D721Med (cell line): ENCODE measurements at places on chromosomes 1 and 21.

DNA sequence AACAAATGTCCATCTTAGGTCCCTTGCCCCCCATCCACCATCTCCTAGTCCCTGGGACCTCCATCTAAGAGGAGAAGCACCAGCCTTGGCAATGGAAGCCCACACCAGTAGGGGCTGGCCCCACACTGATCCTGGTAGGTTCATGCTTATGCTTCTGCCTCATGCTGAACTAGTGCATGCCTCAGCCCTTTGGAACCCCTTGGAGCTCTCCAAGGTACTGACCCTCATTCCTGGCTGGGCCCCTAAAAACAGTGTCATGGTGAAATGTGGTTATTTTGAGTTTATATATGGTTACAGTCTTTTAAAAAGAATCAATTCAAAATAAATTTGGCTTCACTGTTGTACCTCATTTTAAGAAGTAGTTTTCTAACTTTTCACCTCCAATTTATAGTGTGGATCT lies 108.3 kb downstream of the HIVEP3 start:
- no peak for DNase-seq

DNA sequence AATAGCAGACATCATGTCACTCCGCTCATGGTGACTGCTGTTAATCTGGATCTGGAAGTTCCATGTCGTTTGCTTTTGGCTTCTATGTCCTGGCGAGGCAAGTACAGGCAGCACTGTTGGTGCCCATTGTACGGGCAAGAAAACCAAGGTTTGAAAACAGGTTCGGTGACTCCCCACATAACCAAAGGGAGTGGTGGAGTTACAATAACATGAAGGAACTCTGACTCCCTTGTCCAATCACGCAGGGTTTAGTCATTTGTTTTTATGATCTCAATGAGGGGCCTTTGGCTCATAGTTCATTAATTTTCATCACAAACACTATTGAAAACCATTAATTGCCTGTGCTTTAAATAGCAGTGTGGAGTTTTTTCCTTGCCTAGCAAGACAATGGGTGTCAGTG lies 82.9 kb upstream of the SSX2IP start:
- DNase-seq = no peak

DNA sequence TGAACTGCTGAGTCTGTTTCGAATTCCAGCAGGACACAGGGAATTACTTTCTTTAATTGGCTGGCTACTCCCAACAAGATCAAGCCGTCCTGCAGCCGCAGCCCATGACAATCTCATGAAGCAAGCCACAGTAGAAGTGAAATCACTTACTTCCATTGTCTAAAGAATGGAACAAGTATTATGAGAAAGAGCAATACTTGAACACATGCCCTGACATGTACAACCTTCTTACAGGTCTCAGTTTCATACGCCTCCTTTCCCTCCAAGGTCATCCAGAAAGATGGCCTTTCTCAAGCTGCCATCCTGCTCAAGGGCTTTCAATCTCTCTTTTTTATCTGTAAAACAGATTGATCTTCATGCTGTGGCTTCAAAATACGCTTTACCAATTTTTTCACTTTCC lies 85.1 kb downstream of the PCSK9 start:
- DNase-seq = no peak

DNA sequence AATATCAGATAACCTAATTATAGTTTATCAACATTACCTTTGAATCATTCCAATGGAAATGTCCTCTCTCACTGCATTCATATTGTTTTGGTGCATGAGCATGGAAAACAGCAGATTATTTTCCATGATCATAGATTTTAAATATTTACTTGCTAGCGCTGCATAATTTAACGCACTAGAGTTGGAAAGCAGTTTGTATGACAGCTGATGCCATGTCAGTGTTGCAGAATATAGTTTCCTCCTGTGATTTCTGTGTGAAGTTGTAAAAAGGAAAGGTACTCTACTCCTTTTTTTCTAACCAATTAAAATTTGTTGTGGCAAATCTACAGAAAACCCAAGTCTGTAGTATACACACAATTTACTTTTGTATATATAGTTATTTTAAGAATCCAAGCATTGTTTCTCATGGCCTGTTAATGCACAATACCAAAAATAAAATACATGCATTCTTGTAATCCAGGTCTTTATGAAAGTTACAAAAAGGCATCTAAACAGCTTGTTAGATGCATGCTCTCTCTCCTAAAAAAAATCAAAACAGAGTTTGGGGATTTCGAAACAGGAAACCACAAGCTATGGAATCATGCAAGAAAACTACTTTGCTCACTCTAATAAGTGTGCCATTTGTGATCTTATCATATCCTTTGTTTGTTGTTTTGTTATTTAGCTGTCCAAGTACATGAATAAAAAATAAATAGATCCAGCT lies 1.9 kb upstream of the ATG4C start:
- DNase-seq = no peak

DNA sequence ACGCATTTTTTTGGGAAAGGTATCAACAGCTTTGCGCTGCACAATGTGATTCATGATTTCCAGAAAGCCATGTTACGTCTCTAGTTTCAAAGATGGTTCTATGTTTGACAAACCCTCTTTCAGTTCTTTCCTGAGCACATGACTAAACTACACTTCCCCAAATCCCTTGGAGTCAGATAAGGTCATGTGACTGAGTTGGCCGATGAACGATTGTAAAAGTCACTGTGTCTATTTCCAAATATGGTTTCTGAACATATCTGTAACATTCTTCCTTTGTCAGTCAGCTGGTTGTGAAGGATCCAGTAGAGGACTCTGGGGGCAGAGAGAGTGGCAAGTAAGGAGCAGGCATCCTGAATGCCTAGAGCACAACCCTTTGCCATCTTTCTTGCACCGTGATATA lies 35.4 kb downstream of the TMPRSS15 start:
- DNase-seq = no peak

DNA sequence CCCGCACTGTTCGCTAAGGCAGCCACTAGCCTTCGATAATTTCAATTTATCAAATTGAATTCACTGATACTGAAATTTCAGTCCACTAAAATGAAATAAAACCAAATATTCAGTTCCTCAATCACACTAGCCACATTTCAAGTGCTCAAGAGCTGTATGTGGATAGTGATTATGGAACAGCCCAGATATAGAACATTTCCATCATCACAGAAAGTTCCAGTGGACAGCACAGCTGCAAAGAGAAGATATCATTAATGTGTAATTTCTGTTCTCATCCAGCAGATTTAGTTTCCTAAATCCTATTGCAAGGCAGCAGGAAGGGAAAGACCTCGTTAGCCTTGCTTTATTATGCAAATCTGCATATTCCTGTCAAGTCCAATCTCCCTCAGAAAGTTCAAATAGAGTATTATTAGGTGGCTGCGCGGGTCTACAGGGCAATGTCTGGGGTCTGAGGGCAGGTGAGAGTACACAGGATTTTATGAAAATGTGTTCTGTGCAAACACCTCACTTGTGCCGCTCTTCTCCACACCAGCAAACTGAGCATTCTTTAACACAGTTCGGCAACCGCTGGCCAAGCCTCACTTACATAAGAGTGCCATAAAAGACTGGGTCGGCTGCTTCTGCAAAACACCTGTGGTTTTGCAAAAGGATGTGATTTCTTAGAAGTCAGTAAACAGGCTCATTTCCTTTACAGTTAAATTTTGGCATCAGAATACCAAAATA lies 22.4 kb downstream of the CAPZB start:
- DNase-seq = no peak

DNA sequence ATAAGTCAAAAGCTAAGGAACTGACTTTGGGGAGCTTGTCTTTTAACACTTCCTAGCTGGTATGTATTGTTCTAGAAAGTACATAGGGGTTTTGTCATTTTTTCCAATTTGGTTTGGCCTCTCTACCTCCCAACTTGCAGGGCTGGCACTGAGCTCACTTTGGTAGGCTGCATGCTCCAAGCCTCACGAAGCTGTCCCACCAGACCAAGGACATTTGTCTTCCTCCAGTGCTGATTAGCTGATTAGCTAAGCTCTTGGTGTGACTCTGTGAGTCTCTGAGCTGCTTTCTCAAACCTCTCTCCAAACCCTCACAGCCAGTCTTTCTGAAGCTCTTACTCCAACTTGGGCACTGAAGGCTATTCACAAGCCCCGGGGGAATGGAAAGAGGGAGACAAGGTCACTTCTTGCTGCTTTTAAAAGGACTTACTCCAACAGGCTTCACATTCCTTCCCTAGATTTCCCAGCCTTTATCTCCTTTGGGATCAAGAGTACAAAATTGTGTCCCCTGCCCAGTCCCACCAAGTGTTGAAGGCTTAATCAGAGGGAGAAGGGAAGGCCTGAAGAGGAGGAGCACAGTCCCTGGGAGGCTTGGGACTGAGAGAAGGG lies 893 bp upstream of the CFAP45 start:
- no peak for DNase-seq

- no peak for DNase-seq
Measured at GRCh38 chr1:29708796-29709703, 472.7 kb downstream of the PTPRU start.

DNA sequence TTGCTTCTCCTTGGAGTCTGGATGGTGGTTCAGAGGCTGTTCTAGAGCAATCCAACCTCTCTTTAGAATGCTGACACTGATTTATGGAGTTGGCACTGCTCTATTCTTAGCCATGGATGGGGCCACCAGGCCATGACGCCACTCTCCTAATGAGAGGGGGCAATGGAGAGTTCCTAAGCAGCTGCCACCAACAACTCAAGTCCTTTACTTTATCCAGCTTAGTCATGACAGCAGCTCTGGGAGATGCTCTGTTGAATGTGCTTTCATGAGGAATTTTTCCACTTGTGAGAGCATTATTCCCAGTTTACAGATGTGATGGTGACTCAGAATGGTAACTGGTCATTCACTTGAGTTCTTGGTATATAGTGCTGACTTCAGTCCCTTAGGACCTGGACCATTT lies 366.3 kb downstream of the HHAT start:
- no peak for DNase-seq

DNA sequence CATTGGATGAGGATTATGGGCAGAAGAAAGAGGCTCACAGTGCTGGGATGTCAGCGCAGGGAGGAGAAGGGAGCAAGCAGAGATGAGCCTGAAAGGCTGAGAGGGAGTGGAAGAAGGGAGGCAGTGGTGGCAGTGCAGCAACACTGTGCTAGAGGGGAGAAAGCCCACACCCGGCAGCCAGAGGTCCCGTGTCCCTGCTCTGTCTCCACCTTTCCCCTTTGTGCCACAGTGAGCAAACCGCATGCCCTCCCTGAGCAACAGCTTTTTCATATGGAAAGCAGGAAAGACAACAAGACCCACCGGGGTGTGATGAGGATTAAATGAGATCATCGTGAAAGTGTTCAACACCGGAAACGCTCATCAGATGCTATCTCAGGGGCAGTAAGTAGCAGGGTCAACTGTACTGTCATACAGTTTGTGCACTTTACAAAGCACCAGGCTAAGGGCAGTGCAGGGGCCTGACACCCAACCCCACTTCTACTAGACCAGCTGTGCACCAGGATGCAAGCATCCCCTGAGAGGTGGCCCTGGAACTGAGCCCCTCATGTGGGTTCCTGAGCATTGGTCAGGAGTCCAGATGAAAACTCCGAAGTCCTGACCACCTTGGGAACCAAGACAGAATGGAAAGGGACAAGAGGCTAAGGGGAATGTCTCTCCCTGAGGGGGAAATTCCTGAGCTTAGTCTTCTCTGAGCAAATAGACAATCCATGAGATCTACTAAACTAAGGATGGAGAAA lies 9.1 kb downstream of the NHLH1 start:
- DNase-seq = no peak
